ENCODE measurements at places on chromosomes 1 and 21. TPM values are rescaled to one million over a fixed set of nuclear protein-coding genes. Genes with fewer than 3 reads are reported as not detected.

ASCL5 gene
- total RNA-seq = 0.41 TPM

GRCh38 chr1:172143384-172144055 is 277.0 kb upstream of the C1orf105 start:
- H3K4me1 ChIP-seq = peaks cover 5% of the 10 kb centered on the region
- no peak for DNase-seq
- H3K27ac ChIP-seq = no peak overlapping the region
- no peaks in the 10 kb centered on the region for H3K27me3 ChIP-seq

DNA sequence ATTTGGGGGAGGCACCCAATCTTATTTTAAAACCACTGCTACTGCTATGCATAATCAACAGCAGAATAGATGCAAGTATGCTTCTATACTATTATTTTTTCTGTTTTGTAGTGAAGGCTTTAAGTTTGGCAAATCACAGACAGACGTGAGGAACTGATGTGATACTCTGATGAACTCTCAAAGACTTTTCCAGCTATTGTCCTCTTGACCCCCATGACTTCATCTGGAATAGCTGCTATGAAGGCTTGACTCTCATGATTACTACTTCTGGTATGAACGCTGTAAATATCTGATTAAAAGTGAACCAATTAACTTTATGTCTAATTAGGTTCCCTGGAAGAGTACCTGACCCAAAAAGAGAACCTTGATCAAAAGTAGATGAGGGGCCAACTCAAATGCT is 49.1 kb downstream of the EYA3 start:
- H3K4me1 ChIP-seq = no peaks in the 10 kb centered on the region
- no peak for DNase-seq
- H3K27ac ChIP-seq = no peak overlapping the region
- H3K27me3 ChIP-seq = no peaks in the 10 kb centered on the region

DNA sequence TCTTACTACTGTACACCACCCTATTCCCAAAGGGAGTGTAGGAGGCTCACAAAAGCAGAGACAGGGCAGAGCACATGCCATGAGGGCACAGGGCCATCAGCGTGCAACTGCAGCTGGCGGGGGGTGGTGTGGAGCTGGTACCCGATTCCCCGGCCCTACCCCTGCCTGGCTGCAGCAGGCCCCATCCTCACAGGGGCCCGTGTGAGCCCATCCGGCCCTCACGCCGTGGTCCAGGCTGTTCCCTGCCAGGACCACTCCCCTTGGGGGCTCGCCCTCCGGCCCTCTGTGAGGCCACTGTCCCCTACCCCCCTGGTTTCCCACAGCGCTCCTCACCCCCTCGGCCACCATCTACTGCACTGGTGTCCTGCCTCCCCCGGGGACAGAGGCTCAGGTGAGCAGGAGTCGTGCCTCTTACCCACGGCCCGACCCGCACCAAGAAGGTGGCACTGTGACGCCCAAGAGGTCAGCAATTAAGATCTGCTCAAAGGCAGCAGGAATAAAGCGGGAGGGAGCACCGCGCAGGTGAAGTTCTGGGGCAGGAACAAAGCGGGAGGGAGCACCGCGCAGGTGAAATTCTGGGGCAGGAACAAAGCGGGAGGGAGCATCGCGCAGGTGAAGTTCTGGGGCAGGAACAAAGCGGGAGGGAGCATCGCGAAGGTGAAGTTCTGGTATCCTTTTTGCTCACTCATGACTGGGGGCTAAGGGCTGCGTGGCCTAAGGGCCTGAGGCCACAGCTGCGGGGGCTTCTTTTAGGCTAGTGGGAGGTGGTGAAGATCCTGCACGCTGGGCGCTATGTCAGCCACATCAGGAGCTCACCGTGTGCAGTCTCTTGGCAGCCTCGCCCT is 3.9 kb downstream of the POFUT2 start:
- no peak for DNase-seq
- no peaks in the 10 kb centered on the region for H3K4me1 ChIP-seq
- H3K27me3 ChIP-seq = no peaks in the 10 kb centered on the region
- H3K4me3 ChIP-seq = no peak overlapping the region

DNA sequence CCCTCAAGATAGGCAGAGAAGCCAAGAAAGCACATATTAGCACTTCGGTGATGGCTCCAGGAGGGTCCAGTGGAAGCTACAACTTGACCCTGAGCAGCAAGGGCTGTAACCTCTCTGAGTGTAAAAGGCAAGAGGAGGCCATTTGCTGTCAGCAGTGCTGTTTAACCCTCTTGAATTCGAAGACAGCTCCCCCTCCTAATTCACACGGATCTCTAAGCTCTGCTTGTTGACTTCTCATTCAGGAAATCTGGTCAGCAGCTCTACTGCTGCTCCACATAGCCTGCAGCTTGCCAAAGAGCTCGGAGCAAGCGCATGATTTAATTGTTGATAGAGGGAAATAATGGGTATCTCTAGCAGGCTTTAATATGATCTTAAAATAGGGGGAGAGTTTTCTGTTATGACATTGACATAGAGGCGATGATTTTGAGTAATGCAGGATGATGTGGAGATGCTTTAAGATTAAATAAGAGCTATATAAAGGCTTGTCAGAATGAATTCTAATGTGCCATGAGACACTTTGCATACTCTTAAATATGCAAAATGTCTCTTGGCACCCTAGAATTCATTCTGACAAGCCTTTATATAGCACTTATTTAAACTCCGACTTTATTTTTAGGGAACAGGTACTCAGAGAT is 79.4 kb upstream of the USH2A start:
- DNase-seq = peak; percentile 7
- no peaks in the 10 kb centered on the region for H3K36me3 ChIP-seq
- H3K27me3 ChIP-seq = no peaks in the 10 kb centered on the region
- no peak overlapping the region for H3K27ac ChIP-seq
- no peak overlapping the region for H3K4me3 ChIP-seq

SLC41A1 gene
- 43.2 TPM for total RNA-seq

GRCh38 chr1:115189814-115190539 is 100.7 kb upstream of the TSPAN2 start:
- no peaks in the 10 kb centered on the region for H3K4me1 ChIP-seq
- no peak for DNase-seq
- H3K4me3 ChIP-seq = no peak overlapping the region
- H3K36me3 ChIP-seq = no peaks in the 10 kb centered on the region
- no peaks in the 10 kb centered on the region for H3K27me3 ChIP-seq

SERINC2 gene
- total RNA-seq = 31.4 TPM

- H3K27me3 ChIP-seq = no peaks in the 10 kb centered on the region
- H3K36me3 ChIP-seq = no peaks in the 10 kb centered on the region
- no peak overlapping the region for H3K27ac ChIP-seq
- no peaks in the 10 kb centered on the region for H3K4me1 ChIP-seq
Measured at GRCh38 chr1:219380463-219380862, 206.8 kb downstream of the LYPLAL1 start.

DNA sequence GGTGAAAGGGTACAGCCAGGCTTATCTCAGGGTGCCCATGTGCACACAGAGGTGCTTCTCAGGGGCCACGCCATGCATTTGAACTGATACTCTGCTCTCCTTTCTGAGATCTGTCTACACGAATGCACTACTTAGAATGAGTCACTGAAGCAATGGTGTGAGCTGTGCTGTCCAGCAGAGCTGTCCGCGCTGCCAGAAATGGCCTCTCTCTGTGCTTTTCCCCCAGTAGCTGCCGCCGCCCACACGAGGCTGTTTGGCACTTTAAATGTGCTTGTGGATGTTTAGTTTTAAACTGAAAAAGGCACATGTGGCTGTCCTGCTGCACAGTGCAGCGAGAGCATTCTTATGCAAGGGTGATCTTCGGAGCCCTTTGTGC is 87.1 kb upstream of the COL6A1 start:
- H3K4me1 ChIP-seq = no peaks in the 10 kb centered on the region
- DNase-seq = no peak
- no peaks in the 10 kb centered on the region for H3K27me3 ChIP-seq
- H3K27ac ChIP-seq = no peak overlapping the region
- no peak overlapping the region for H3K4me3 ChIP-seq

- DNase-seq = no peak
- no peaks in the 10 kb centered on the region for H3K36me3 ChIP-seq
- no peaks in the 10 kb centered on the region for H3K27me3 ChIP-seq
- H3K4me3 ChIP-seq = no peak overlapping the region
Measured at GRCh38 chr1:94790246-94790645, 29.9 kb upstream of the SLC44A3 start.

DNA sequence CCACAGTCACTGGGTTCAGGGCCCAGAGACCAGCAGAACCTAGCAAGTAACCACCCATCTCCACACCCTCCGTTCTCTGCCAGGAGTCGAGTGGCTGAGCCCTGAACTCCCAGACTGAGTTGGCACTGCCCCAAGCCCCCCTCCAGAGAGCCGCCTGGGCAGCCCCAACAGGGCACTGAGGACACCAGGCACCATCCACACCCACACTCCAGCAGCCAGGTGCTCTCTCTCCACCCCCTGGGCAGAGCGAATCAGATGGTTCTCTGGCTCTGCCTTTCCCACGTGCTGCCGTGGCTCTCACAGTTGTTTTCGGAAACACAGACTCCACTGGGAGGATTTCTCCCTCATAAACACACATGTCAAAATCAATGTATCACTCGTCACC is 13.6 kb downstream of the WDR4 start:
- H3K27me3 ChIP-seq = no peaks in the 10 kb centered on the region
- no peak overlapping the region for H3K4me3 ChIP-seq
- DNase-seq = no peak
- H3K27ac ChIP-seq = no peak overlapping the region

ARMH1 gene
- total RNA-seq = 0.63 TPM

DNA sequence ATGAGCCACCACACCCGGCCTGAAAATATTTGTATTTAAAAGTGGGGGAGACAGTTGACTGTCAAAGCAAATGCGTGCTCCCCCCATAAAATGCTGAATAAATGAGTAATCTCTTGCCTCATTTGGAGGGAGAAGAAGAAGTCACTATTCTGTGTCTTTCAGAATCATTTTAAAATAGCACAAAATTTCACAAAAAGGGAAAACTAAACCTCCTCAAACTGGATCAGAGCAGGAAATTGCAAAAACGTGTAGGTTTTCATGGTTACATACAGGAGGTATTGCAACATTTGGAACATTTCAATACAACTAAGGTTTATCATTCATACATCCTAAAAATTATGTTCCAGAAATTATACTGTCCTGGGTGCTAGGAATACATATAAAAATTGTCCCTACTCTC is 13.6 kb downstream of the MTF1 start:
- no peaks in the 10 kb centered on the region for H3K4me1 ChIP-seq
- no peaks in the 10 kb centered on the region for H3K27me3 ChIP-seq
- no peaks in the 10 kb centered on the region for H3K36me3 ChIP-seq
- H3K4me3 ChIP-seq = no peak overlapping the region

KRTAP10-10 gene
- not detected for total RNA-seq

OR6Y1 gene
- not detected for total RNA-seq

DNA sequence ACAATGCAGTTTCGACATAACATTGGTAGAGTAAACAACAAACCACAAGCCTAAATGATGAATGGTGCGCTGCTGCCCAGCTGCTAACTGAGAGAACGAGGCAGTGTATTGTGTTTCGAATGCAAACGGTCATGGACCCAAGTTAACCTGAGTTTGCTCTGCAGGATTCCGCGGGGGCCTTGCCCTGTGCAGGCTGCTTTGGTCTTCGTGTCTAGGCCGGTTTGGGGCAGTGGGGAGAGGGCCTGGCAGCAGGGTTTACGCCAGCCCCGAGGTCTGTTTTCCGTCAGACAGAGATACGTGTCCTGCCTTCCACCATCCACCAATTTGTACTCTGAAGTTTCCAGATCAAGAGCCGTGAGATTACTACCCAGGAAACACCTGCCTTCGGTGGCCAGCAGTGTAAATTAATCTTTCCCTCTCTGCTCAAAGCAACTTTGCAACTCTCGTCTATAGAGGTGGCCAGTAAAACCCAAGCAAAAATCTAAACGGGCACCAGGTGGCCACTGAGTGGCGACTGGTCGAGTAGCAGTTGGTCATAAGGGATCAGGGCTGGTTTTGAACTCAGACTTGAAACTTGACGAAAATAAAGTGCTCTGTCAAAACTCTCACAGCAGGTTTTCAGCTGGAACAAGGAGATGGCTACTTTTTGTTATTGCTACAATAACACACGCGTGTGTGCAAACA is 6.3 kb upstream of the PRDM15 start:
- H3K4me3 ChIP-seq = no peak overlapping the region
- H3K4me1 ChIP-seq = no peaks in the 10 kb centered on the region
- no peak overlapping the region for H3K27ac ChIP-seq
- H3K27me3 ChIP-seq = no peaks in the 10 kb centered on the region
- no peaks in the 10 kb centered on the region for H3K36me3 ChIP-seq

CRYAA gene
- total RNA-seq = not detected

MCOLN3 gene
- total RNA-seq = 3.8 TPM

S100A16 gene
- total RNA-seq = 14.9 TPM

COL9A2 gene
- total RNA-seq = 3.2 TPM

RNU1-2 gene
- 1,303 TPM for total RNA-seq

LRRC71 gene
- total RNA-seq = not detected

RGS16 gene
- total RNA-seq = 9.8 TPM
